ENCODE measurements at places on chromosomes 2 and 18. TPM values are rescaled to one million over a fixed set of nuclear protein-coding genes. Genes with fewer than 3 reads are reported as not detected.

GRCh38 chr2:210226223-210226622 is 976 bp upstream of the ACADL start:
- DNase-seq: no peak
- no peaks in the 10 kb centered on the region for H3K4me1 ChIP-seq
- no peak overlapping the region for H3K27ac ChIP-seq
- no peak overlapping the region for H3K4me3 ChIP-seq
- peaks cover 8% of the 10 kb centered on the region for H3K27me3 ChIP-seq

- no peak for DNase-seq
- H3K27ac ChIP-seq: no peak overlapping the region
Observed at GRCh38 chr2:234840336-234840735, 111.5 kb upstream of the SH3BP4 start.

DNA sequence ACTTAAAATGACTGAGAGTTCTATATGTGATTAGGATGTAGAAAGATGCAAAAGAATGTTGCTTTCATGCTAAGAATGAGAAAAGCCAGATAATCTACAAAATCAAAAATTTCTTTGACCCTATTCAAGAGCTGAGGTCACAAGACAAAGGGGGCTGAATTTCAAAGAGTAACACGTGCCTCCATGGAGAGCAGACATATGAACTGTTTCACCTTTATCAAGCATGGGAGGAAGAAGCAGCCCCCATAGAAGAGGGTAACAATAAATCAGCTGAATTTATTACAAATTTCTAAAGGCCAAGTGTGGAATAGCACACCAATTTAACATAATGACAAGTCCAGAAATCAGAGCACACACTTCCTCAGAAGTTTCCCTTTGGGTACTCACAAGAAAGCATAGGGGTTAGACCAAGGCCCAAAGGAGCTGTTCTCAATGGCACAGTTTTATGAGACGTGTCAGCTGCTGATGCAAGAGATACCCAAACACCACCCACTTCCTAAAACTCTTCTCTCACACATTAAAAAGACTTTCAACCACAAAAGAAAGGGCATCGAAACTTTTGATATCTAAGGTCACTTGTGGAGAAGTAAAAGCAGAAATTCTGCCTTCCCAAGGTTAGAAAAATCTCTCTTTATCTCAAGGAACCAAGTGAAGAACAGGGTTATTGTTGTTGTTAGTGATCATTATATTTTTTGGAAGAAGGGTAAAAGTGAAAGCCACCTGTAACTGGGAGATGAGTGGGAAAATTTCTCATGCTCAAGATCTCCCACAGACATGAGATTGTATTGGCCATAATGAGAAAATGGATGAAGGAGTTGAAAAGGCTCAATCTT is 950.1 kb downstream of the TRIB2 start:
- no peaks in the 10 kb centered on the region for H3K27me3 ChIP-seq
- H3K27ac ChIP-seq: no peak overlapping the region
- no peak for DNase-seq
- no peak overlapping the region for H3K4me3 ChIP-seq
- no peaks in the 10 kb centered on the region for H3K4me1 ChIP-seq
- no peaks in the 10 kb centered on the region for H3K36me3 ChIP-seq

GRCh38 chr2:65379721-65380171 is 52.7 kb downstream of the SPRED2 start:
- H3K4me3 ChIP-seq: no peak overlapping the region
- no peaks in the 10 kb centered on the region for H3K27me3 ChIP-seq

- DNase-seq: no peak
- H3K36me3 ChIP-seq: no peaks in the 10 kb centered on the region
- H3K27ac ChIP-seq: peak overlapping the region; percentile 58
Observed at GRCh38 chr2:178479758-178480226, 465 bp upstream of the PLEKHA3 start.

- no peak overlapping the region for H3K27ac ChIP-seq
- DNase-seq: no peak
- H3K36me3 ChIP-seq: no peaks in the 10 kb centered on the region
Observed at GRCh38 chr18:23268641-23269040, 133.4 kb downstream of the CABLES1 start.

DNA sequence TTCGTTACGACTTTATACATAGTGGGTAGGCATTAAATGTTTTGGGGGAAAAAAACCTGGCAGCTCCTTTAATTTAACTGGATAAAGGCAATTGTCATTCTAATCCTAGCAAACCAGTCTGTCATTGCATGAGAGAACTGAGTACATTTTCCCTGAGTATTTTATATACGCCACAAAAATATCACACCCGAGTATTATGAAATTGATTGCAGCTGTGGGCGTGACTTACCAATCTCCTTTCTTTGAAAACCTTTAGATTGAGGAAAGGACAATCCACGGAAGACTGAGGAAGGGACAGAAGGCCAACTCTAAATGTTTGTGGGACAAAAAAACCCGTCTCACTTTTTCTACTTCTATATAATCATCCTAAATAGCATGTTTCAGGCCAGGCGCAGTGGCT is 9.0 kb downstream of the TM4SF20 start:
- H3K27me3 ChIP-seq: no peaks in the 10 kb centered on the region
- no peak overlapping the region for H3K27ac ChIP-seq
- H3K4me1 ChIP-seq: no peaks in the 10 kb centered on the region
- DNase-seq: no peak

DNA sequence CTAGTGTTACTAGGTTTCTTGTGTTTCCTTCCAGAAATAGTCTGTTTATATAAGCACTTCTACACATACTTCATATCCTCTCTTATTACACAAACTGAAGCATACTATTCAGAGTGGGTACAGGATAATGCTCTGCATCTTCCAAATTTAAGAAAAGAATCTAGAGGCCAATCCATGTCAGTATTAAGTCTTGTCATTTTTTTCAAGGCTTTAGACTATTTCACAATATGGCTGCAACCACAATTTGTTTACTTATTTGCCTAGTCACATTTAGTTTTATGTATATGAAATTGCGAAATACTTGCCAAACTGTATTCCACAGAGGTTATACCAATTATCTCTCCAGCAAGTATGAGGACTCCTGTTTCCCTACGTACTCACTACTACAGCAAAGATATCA is 27.9 kb downstream of the IWS1 start:
- H3K36me3 ChIP-seq: peaks cover 42% of the 10 kb centered on the region
- DNase-seq: no peak
- H3K4me1 ChIP-seq: no peaks in the 10 kb centered on the region

- no peaks in the 10 kb centered on the region for H3K27me3 ChIP-seq
- no peak for DNase-seq
- no peak overlapping the region for H3K4me3 ChIP-seq
Observed at GRCh38 chr2:135175177-135175576, 123.1 kb downstream of the RAB3GAP1 start.

MMADHC gene
- 156 TPM for total RNA-seq

ACTG2 gene
- total RNA-seq: not detected

LAMA3 gene
- not detected for total RNA-seq

ACTR3 gene
- total RNA-seq: 512 TPM

DNAJC10 gene
- 78.4 TPM for total RNA-seq

AKAIN1 gene
- total RNA-seq: not detected

- DNase-seq: no peak
- no peak overlapping the region for H3K4me3 ChIP-seq
- no peaks in the 10 kb centered on the region for H3K4me1 ChIP-seq
- H3K36me3 ChIP-seq: no peaks in the 10 kb centered on the region
- no peak overlapping the region for H3K27ac ChIP-seq
Observed at GRCh38 chr2:122635686-122636085, 880.2 kb downstream of the TSN start.
